CD4-positive, alpha-beta T cell treated with Interleukin-17A for 1 hour (primary cell): ENCODE measurements at places on chromosomes 5 and 9.

DNA sequence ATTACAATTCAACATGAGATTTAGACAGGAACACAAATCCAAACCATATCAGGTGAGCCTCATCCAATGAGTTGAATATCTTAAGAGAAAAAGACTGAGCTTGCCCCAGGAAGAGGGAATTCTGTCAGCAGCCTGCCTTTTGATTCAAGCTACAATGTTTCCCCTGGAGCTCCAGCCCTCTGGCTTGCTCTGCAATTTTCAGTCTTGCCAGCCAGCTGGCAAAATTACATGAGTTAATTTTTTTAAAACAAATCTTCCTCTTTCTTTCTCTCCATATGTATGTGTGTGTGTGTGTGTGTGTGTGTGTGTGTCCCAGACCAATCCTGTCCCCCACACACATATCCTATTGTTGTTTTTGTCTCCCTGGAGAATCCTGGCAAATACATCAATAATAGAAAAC lies 313.2 kb downstream of the CDH10 start:
- no peak for DNase-seq

- no peak for DNase-seq
Measured at GRCh38 chr5:1549475-1550030, 25.8 kb upstream of the LPCAT1 start.

DNA sequence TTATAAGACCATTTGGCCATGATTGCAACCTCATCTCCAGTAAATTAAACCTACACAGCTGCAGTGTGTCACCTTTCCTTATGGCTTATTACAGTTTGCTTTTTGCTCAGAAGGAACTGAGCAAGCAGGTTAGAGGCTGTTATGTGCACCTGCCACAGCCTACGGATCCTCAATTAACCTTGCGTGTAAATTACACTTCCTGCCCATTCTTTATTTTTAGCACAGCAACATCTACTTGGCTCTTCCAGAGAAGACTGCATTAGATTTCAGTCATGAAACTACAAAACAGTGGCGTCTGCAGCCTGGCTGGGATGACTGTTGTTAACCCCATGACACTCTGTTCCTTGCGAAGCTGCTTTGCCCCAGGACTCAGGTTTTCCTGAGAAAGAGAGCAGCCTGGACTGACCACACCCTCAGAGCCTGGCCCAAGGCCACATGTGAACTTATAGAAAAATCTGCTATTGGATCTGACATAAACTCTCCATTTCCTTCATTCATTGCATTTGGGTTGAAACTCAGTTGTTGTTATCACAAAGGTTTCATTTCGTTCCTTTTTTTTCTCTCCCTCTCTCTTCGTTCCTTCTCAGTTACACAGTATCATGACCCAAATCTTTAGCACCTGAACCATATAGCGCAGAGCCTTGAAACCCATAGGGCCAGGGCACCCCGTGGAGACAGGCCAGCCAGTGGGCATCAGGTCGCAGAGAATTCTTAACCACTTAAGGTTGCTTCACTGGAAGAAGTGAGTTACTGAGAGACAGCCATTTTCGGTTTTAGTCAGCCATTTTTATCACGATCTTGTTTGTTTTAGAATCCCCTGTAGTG lies 138.6 kb downstream of the PALM2AKAP2 start:
- peak; percentile 7 for DNase-seq

- no peak for DNase-seq
Measured at GRCh38 chr5:124537107-124537506, 209.3 kb downstream of the ZNF608 start.

DNA sequence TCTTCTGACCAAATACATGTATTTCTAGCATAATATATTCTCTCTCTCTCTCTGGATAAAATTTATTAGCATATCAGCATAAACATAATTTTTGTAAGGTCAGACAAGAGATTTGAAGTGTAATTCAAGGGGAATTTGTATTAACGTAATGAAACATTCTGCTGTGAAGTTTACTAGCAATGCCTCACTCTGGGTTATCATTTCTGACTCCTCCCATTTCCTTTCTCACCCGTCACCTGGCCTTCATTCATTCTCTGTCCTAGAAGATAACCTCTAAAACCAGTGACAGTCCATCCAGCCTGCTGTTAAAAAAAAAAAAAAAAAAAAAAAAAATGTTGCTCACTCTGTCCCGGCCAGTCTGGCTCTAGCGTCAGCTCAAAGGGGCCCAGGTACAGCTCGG lies 27.1 kb downstream of the GRAMD2B start:
- peak; percentile 69 for DNase-seq

GRCh38 chr9:36847781-36848673 lies 186.0 kb downstream of the PAX5 start:
- no peak for DNase-seq

GRCh38 chr5:34511063-34511462 lies 145.1 kb upstream of the RAI14 start:
- no peak for DNase-seq
